Renal cortical epithelial cell (primary cell): ENCODE measurements at places on chromosomes 1 and 21. TPM values are rescaled to one million over a fixed set of nuclear protein-coding genes. Genes with fewer than 3 reads are reported as not detected.

- DNase-seq = no peak
These were observed 15.6 kb upstream of the RAP1A start for GRCh38 chr1:111603979-111604378.

Gene NSL1
- total RNA-seq = 31.8 and 38.4 TPM in 2 replicates

GRCh38 chr1:184031409-184032107 lies 6.0 kb downstream of the COLGALT2 start:
- no peak for DNase-seq

Gene LRRIQ3
- 0.17 and 2.5 TPM in 2 replicates for total RNA-seq

DNA sequence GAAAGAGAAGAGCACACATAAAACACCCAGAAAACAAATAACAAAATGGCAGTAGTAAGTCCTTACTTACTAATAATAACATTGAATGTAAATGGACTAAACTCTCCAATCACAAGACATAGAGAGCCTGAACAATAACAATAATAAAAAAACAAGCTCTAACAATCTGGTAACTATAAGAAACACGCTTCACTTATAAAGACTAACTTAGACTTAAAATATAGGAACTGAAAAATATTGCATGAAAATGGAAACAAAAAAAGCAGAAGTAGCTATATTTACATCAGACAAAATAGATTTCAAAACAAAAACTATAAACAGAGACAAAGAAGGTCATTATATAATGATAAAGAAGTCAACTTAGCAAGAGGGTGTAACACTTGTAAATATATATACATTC lies 83.1 kb upstream of the LYPLAL1 start:
- no peak for DNase-seq

Gene DCST1
- not detected in 2 replicates for total RNA-seq

Gene PCNX2
- total RNA-seq = 28.9 and 36.5 TPM in 2 replicates

- no peak for DNase-seq
These were observed 20.4 kb downstream of the DPH5 start for GRCh38 chr1:101005183-101005582.

Gene S100A2
- 37.9 and 392 TPM in 2 replicates for total RNA-seq

Gene FCRL5
- not detected in 2 replicates for total RNA-seq

- peak; percentile 76 for DNase-seq
These were observed 60.6 kb downstream of the PTPRC start for GRCh38 chr1:198699167-198700015.

- DNase-seq = no peak
These were observed 27.9 kb upstream of the TRABD2B start for GRCh38 chr1:48025076-48025475.

GRCh38 chr1:151005729-151006319 lies 878 bp downstream of the MINDY1 start:
- DNase-seq = no peak

Gene KIAA1614
- total RNA-seq = 5.9 and 10.7 TPM in 2 replicates

Gene C1orf115
- 6.9 and 10.7 TPM in 2 replicates for total RNA-seq

Gene CFAP74
- total RNA-seq = not detected in 2 replicates

- DNase-seq = no peak
These were observed 11.7 kb downstream of the KIF26B start for GRCh38 chr1:245166471-245166885.

DNA sequence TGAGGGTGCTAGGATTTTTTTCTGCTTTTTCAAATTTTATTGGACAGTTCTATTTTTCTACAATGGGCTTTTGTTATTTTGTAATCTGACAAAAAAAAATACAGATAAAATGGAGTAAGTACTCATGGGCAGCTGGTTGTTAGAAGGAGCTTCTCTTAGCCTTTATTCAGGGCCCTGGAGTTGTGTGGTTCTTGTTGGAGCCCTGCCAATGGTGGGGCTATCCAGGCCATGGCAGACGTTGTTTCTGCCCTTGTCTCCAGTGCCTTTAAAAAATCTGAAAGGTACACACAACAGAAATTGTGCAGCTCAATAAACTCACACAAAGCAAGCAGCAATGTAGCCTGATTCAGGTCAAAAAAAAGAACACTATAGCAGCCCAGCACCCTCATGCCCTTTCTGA lies 153.5 kb upstream of the GALNT2 start:
- no peak for DNase-seq

Gene CDC42
- total RNA-seq = 233 and 926 TPM in 2 replicates

- no peak for DNase-seq
These were observed 17.6 kb downstream of the TTC39A start for GRCh38 chr1:51312718-51313117.

GRCh38 chr1:219733511-219734174 lies 120.7 kb upstream of the ZC3H11B start:
- DNase-seq = no peak

DNA sequence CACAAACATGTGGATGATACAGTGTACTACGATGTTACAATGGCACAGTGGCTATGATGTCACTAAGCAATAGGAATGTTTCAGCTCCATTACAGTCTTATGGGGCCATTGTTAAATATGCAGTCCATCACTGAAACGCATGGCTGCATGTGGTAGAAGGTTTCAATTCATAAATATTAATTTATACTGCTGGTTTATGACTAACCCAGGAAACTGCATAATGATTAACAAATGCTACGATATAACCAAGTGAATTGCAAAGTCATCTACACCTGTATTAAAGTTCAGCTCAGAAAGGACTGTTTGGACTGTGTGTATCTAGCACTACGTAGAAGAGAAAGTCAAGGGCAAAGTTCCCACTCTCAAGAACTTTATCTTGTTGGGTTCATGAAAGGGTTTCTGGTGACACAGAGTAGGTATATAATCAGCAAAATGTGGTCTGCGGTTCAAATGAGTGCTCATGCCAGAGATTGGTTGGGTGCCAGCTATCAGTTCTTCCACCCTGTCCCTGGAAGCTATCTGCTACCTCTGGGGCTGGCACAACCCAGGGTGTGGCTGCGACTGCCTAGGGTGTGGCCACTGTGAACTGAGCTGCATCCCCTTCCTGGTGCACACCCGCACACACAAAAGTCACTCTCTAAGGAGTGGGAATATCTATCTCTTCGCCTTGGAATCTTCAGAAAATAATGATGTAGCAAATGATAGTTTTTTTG lies 14.8 kb downstream of the MGST3 start:
- peak; percentile 94 for DNase-seq
